HAP-1 (cell line): ENCODE measurements at places on chromosomes 2 and 18.

DNA sequence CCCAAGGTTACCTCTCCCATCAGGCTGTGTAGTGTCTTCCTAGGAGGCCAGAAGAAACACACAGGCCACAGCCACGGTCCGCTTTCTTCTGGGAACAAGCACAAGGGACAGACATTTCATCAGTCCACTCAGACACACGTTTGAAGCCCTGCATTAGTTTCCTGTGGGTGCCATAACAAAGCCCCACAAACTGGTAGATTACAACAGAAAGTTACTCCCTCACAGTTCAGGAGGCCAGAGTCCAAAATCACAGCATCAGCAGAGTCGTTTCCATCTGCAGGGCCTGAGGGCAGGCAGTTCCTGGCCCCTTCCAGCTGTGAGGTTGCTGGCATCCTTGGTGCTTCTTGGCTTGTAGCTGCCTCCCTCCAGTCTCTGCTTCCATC is 8.8 kb upstream of the PRLH start:
- no peak for DNase-seq

DNA sequence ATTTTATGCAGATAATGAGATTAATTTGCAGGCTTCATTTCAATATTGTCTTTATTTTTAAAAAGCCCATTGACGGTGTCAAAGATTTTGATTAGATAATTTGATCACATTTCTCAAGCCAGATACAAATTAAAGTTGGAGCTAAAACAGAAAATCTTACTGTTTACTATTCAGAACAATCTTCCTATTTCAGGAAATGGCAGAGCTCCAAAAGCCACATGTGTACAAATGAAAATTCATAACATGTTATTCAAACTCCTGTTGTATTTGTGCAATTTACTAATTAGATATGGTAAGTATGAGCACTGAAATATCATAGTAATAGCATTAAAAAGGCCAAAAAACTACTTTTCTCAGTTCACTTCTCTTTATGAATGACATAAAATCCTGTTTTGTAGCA is 682.9 kb downstream of the KCNJ3 start:
- no peak for DNase-seq

DNA sequence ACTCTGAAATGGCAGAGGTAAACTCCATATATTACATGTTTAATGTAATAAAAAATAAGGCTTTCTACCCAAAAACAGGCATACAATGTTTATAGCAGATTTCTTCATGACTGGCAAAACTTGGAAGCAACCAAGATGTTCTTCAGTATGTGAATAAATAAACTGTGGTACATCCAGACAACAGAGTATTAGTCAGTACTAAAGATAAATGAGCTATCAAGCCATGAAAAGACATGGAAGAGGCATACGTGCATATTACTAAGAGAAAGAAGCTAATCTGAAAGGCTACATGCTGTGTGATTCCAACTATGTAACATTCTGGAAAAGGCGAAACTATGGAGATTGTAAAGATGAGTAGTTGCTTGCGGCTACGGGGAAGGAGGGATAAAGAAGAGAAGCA is 97.4 kb downstream of the OSR1 start:
- DNase-seq = no peak

GRCh38 chr2:68466778-68467076 is 367 bp downstream of the FBXO48 start:
- no peak for DNase-seq

GRCh38 chr2:135913727-135914365 is 37.6 kb upstream of the MCM6 start:
- DNase-seq = peak; percentile 61
